ENCODE measurements at places on chromosomes 7 and 10.

DNA sequence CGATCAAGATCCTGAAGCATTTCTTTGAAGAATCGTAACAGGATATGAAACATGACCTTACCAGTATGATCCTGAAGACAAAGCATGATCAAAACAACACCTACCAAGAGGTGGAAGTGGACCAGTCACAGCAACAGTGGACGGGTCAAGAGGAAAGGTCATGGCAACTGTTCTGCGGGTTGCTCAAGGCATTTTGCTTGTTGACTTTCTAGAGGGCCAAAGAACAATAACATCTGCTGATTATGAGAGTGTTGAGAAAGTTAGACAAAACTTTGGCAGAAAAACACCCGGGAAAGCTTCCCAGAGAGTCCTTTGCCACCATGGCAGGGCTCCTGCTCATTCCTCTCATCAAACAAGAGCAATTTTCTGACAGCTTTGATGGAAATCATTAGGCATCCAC, 65.6 kb upstream of the LRRC18 start:
- no peak for DNase-seq

DNA sequence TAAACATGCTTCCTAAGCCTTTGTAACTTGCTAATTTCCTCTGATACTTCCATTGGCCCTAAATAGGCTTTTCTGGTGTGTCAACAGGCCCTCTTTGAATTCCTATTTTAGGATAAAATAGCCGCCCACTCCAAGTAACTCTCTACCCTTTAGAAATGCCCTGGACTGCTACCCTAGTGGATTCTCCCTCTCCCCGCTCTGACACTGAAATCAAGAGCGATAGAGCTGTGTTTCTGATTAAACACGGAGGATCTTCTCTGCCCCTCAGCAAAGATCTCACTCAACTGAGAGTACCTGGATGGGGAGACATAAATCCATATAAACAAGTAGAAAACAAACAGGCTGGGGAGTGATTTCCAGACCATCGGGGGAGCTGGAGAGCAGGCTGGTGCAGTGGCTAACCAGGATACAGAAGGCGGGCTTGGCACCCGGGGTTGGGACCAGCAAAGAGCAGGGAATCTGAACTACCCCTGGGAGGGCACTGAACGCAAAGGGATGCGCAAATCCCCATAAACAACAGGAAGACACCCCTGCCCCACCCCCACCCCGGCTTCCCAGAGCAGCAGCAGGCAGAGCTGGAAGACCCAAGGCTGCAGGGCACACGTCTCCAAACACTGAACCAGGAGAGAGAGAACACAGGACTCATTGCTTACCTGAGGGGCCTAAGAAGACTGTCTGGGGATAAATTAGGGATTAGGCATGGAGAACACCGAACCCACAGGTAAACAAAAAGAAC, 2.5 kb downstream of the ASB13 start:
- no peak for DNase-seq

DNA sequence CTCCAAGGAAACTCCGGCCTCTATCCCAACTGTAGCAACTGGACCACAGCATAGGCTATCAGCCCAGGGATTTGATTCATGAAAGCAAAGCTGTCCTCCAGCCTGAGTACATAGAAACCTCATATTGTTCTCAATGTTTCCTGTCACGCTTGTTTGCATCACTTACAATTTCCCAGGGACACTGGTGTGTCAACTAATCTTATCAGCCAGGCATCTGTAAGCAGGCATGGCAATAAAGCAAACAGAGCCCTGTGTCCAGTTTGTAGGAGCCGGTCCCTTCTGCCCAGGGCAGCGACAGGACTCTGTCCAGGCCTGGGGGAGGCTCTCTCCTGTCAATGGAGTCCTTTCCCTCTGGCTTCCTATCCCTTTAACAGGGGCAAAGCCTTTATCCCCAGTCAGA, 23.0 kb upstream of the CDHR3 start:
- no peak for DNase-seq

GRCh38 chr10:81570878-81571794, 303.9 kb upstream of the NRG3 start:
- no peak for DNase-seq
